ENCODE measurements at places on chromosomes 1 and 21.

DNA sequence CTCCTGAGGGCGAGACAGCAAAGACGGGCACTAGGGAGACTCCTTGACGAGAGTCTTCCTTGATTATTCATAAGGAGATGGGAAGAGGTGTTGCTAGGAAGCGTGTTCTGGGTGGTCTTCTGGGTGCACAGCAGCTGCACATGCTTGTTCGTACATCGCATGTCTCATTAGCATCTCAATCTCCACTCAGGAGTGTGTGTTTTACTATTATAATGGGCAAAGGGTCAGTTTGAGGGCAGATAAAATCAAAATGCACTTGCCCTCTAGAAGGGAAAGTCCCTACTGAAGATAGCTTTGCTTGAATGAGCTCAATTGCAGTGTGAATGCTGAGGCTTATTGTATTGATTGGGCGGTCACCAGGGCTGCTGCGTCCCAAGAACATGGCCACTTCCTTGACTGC is 50.2 kb upstream of the SCCPDH start:
- no peak for DNase-seq

GRCh38 chr1:109187127-109187526 is 26.6 kb upstream of the SARS1 start:
- DNase-seq = no peak

GRCh38 chr1:247475793-247476192 is 17.9 kb upstream of the OR2B11 start:
- no peak for DNase-seq

DNA sequence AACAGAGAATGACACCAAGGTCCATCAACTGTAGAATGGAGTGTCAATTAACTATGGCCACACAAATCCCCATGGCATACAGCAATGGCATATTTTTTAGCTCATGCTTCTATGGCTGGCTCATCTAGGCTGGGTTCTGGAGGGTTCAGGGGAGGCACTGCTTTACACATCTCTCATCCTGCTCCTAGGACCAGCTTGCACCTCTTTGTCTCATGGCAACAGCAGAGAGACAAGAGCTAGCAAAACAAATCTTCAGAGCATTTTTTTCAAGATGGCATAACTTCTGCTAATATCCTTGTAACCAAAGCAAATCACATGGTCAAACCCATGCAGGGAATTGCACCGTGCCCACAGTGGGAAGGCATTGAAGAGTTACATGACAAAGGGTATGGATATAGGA is 82.4 kb downstream of the KIF14 start:
- no peak for DNase-seq

GRCh38 chr1:153513023-153513422 is 22.8 kb downstream of the S100A6 start:
- DNase-seq = no peak

DNA sequence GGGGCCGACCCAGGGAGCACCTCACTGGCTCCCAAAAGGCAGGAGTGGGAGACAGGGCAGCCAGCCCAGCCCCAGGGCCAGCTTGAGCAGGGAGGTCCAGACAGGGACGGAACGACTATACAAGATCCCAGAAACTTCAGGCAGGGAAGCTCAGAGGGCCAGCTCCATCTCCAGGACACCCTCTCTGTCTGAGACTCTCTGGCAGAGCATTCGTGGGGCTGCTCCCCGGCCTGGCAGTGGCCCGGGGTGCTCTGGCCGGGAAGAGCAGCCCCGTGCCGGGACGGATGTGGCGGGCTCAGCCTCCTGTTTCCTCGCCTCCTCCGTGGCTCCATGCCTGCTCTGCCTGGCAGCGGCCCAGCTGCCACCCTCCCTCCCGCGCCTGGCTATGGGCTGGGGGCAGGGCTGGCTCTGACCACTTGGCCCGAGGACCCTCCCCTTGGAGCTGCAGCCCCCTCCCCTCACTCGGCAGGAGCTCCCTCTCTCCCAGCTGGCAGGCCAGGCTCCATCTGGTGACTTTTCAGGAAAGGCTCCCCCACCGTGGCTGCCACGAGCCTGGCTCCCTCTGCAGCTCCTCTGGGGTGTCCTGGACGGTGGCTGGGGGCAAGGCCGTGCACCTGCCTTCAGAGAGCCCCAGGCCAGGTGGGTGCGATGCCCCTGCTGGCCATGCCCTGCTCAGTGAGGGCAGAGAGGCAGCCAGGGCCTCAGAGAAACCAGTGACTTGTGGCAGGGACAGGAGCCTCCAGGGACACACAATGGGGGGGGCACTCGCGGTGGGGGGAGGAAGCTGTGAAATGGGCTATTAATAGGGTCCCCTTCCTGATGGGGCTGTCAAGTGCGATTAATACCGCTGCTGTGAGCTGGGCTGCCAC is 5.6 kb upstream of the PLCH2 start:
- no peak for DNase-seq

GRCh38 chr1:246680190-246680589 is 44.0 kb upstream of the SCCPDH start:
- no peak for DNase-seq

DNA sequence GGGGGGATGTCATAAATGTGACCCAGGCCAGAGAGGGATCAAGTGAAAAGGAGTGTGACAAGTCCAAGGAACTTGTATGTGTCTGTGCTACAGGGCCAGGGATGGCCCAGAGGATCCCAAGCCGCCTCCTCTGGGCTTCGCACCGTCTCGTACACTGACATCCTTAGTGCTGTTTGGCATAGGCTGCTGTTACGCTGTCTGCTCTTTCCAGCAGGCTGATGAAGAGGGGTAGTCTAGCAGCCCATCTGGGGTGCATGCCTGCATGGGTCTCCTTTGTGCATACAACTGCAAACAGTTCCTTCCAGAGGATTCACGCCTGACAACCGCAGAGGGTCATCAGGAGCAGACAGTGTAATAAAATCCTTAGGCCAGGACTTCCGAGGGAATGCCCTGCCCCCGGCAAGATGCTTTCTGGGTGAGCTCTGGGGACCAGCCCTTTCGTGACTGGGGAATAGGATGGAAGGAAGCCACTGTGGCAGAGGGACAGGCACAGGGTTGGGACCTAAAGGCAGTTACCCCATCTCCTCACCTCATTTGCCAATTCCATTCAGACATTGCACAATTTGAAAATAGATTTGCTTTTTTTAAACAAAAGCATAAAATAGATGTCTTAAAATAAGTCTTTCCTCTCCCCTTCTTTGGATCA is 6.3 kb upstream of the GOLT1A start:
- no peak for DNase-seq

DNA sequence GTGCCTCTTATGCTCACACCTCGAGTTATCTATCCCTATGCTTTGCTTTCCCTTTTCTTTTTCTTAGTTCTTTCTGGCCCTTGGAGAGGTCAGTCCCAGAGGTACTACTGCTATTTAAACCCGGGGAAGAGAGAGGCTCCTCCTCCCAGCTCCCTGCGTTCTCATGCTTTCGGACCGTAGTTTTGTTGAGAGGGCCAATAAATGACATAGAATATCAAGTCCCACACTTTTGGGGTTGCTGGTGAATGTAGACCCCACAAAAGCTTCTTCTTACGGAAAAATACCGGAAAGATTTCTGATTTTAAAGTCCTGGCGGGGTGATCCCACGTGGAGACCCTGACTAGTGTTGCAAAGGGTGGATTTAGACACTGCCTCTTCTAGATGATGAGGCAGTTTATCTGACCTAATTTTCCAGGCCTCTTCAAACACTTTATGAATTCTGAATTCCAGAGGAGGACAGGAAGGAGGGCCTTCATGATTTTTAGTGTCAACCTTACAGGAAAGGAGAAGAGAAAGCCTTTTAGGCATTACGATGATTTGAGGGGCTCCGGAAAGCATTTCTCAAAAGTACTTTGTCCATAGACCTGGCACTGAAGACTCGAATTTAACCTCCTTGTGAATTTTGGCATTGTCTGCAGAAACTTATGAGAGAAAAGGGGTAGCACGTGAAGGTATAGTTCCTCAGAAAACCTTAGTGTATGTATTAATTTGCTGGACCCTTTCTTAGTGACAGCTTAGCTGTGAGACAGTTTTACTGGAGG is 694 bp downstream of the TMEM167B start:
- no peak for DNase-seq

GRCh38 chr21:44293551-44294231 is 6.2 kb upstream of the PFKL start:
- no peak for DNase-seq

DNA sequence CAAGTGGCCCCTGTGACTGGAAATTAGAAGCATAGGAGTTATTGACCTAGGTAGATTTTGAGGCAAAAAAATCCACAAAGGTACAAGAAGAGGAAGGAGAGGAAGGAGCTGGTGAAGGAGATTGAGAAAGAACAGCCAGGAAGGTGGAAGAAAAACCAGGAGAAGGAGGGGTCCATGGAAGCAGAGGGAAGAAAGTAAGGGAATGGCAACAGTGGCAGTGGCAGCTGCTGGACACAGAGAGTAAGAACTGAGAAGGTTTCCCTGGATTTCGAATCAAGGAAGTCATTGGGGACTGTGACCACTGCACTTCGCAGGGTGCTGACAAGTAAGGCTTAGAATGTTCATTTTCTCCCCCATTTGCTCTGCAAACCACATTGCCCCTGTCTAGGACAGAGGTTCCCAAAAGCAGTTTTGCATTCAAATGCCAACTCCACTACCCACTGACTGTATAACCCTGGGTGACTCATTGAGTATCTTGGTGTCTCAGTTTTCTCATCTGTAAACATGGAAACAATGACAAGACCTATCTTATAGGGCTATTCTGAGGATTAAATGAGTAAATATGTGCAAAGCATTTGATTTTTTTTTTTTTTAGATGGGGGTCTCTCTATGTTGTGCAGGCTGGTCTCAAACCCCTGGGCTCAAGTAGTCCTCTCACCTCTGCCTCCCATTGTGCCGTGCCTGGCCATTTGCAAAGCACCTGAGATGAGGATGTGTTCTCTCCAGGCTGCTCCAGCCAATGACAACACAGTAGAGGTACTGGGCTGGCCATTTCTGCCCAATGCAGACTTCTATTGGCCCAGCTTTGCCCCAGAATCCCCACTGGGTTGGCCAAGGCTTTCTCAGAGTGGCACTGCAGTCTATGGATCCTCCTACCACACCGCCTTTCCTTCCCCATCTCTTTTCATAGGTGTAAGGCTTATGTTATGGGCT is 9.3 kb upstream of the CAPN2 start:
- no peak for DNase-seq

- peak; percentile 86 for DNase-seq
Measured at GRCh38 chr1:112716133-112716720, 1.1 kb upstream of the PPM1J start.

DNA sequence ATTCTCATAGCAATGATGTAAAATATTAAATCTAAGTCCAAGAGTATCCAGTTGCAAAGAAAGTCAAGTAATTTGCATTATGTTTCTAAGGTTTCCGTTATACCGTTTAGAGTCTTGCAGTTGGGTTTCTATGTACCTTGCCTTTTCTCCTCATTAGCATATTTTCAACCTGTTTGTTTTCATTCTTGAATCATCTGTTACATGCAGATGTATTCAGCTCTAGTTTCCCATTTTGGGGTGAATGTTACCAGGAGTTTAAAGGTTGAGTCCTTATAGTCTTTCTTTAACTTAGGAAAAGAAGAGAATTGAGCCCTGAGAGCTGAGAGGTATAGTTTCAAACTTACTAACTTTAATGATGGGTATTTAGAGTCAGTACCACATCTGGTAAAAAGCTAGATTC is 139.9 kb downstream of the NFIA start:
- DNase-seq = no peak

DNA sequence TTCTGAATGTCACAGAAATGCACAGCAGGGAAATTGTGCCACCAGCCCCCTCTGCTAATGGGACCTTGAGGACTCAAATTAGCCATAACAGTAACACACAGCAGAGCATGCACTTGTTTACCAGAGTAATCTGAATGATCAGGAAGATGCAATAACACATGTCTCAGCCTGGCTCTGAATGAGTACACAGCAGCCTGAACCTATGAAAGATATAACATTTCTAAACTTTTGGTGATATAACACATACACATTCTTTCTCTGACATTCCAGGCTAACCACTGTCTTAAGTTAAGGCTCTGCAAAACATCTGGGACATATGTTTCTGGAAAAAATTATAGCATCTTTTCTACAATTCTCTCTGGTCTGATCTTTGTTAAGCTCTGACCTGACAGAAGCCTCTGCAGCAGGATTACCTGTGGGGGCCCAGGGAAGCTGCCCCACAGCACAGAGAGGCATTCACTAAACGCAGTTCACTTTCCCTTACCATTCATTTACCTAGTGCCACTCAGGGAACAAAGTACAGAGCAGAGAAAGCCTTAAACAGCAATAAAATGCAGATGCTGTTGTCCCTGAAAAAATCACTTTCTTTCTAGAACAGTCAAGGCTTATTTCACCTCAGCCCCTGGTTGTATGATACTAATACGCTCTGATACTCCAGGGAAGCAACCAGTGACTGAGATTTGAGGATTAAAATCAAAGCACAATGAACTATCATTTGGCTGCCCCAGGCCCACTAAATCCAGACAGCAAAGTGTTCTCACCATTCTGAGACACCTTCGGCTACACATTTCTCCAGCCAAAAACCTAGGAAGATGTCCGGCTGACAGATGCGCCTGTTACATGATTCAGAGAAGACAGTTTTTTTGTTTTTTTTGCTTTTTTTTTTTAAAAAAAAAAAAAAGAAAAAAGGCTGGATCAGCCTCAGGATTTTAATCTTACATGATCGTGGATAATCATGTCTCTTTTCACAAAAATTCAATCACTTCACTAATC is 54.0 kb upstream of the CNN3 start:
- no peak for DNase-seq

- DNase-seq = no peak
Measured at GRCh38 chr1:105027838-105028471, 1278.3 kb downstream of the AMY1C start.

DNA sequence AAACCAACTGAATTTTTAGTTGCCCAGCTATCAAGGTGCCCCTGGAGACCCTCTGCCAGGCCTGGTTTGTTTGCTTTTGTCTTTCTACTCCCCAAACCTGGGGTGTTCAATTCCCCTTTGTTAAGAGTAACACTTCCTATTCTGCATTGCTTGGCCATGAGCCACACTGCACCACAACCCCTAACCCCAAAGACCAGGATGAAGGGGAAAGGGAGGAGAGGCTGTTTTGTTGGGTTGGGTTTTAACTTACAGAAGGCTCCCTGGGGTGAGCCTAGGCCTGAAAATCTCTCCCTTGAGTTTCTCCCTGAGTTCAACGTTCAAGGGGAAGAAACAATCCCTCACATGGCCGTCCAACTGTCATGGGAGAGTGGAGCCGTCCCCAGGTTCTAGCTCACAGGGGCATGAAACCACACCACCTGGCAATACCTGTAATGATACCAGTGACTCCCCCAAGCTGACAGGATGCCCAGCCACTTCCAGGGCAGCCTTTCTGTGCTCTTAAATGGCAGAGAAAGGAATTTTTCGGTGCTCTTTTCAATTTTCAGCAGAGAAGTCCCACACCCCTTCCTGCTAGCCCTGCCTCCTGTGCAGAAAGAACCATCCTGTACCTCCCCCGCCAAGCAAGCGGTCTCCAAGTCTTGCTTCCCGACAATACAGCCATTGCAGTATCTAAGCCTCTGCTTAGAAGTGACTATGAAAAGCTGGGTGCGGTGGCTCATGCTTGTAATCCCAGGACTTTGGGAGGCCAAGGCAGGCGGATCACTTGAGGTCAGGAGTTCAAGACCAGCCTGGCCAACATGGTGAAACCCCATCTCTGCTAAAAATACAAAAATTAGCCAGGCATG is 14.9 kb downstream of the SLC45A3 start:
- DNase-seq = no peak

- DNase-seq = no peak
Measured at GRCh38 chr1:41611068-41611931, 126.8 kb upstream of the EDN2 start.

- DNase-seq = no peak
Measured at GRCh38 chr1:25066731-25067517, 136.8 kb upstream of the RUNX3 start.

Data from HS-27A (cell line).